Activated CD4-positive, alpha-beta T cell treated with anti-CD3 and anti-CD28 coated beads, Interleukin-2, amount 10 ng/mL, durations not matched to agents 7 days and 5 days (primary cell): ENCODE measurements at places on chromosomes 1 and 21.

DNA sequence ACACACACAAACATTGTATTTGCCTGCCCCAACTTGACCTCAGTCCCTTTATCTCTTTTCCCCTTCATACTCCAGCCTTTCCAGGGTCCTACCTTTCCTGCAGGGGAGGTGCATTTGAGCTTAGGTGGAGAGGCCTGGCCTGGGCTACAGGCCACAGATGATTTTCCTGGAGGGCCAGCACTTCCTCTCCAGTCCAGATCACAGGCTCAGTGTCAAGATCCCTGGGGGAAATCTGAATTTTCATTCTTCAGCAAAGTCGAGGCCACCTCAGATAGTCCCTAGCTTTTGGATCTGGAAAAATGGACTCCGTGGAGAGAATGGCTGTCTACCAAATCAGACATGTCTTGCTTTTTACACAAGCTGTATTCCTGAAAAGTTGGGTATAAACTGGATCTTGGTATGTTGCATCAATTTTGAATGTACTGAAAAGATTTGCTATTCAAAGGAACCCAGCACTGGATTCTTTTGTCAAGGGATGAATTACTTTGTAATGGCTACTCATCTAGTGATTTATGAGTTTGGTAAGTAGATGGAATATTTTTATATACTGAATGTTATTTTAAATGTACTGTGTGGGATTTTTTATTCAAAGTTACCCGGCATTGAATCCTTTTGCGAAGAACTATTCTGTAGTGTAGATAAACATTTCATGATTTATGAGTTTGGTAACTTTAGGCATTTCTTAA, 78.7 kb downstream of the DDR2 start:
- DNase-seq: no peak

DNA sequence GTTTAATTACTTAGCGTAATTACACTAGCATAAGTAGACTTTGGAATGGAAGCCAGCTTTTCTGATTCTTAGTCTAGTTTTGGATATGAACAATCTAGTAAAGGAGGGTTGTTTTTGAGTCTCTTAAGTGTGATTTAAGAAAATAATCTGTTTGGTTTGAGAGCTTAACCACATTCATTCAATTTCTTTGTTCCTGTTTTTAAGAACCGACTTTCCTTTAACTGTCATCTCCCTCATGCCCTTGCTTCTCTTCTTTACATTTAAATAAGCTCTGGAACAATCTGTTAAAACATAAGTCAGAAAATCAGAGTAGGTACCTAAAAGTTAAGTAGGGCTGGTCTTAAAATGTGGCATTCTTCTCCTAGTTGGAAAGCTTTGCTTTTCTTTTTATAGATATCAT, 27.7 kb downstream of the CDC42 start:
- no peak for DNase-seq

- no peak for DNase-seq
Observed at GRCh38 chr1:17684810-17685209, 70.3 kb upstream of the ACTL8 start.

- DNase-seq: no peak
Observed at GRCh38 chr1:44831516-44831915, 11.5 kb downstream of the PTCH2 start.

DNA sequence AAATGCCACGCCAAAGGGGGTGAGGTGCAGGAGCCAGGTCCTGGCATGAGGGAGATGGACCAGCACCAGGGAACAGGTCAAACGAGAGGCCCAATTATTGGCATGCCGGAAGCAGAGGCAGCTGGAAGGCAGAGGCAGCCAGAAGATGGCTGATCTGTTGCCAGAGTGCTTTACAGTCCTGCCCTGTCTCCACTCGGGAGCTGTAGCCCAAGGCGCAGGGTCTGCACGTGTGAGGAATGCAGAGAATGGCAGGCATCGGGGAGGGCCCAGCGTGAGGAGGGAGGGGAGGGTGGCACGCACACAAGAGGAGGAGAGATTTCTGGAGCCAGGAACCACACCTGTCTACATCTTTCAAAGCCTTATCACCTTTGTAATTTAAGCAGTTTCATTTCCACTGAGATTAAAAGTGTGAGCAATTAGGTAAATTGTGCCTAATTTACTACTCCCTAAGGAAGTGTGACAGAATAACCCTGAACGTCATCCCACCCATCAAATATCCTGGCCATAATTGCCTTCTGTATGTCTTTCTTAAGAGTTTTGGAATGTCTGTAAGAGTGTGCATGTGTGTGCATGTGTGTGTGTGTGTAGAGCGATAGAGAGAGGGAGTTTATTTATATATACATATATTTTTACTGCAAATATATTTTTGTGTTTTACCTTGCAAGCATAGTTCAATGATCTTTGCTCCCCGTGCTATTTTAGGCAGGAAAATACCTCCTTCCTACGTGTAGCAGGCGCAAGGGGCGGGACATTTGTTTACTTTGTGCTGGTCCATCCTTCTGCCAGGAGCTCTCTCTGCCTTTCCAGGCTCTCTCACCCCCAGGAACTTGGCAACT, 125.5 kb upstream of the SERBP1 start:
- no peak for DNase-seq

DNA sequence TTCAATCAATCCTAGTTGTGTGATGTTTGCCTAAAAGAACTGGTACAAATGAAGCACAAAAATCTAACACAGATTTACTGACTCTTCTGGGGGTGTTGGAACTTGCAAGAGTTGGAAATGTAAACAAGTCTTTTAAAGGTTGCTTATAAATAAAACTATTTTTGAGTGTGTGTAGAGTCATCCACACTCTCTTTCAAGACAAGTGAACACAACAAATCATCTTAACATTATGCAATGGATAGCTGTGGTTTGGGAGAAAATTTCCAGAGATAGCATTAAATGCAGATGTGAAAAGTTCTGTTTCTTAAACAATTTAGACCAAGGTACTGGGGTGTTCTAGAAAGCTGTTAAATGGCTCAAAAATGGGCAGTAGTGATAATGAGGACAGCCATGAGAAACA, 28.7 kb downstream of the C1orf87 start:
- DNase-seq: no peak

DNA sequence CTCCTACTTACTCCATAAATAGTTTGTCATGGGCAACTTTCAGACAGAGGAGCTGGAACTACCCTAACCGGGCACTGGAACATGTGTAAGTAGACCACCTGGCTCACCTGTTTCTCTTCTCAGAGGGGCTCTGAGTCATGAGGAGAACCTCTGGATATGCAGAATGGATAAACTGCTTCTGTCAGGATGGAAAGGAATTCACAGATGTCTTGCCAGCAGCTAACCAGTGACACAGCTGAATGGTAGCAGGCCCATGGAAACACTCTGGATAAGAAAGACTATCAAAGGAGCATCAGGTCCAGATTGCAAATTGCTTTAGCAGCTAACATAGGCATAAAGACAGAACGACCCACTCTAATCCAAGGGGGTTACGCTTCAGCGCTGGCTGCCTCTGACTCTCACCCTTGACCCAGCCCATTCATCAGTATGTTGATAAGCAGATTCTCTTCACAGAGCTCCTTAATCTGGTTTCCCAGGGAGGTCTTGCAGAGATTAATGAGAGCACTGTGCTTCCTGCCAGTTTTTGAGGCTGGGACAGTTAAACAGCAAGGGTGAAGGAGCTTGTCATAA, 54.2 kb downstream of the HIVEP3 start:
- DNase-seq: no peak

GRCh38 chr1:66439031-66439740, 94.8 kb upstream of the SGIP1 start:
- DNase-seq: no peak

DNA sequence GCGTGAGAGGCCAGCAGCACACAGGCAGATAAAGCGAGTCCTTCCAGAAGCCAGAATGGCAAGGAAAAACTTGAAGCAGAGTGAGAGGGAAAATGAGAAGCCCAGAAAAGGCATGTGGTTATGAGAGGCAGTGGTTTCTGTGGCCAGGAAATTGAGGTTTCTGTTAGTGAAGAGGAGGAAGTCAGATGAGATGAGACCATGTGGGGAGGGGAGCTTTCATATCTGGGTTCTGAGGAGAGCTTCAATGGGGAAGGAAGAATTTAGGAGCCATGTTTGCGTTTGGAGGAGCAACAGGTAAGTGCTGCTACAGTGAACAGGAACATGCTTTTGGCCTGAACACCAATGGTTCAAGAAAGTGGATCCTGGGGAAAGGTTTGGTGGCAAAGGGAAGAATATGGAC, 6.1 kb upstream of the CD1A start:
- peak; percentile 79 for DNase-seq

DNA sequence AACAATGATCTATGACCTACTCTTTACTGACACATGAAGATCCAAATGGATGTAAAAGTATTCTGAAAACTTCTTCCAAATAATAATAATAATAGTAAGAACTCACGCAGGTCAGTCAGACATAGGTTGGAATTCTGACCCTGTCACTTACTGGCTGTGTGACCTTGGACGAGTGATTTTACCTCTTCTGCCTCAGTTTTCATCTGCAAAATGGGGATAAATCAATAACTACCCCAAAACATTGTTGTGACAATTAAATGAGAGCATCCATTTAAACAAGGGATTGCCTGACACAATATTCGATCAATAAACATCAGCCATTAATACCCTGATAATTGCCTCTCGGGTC, 556 bp downstream of the MECR start:
- no peak for DNase-seq

- DNase-seq: no peak
Observed at GRCh38 chr1:184418652-184419349, 32.0 kb downstream of the C1orf21 start.

GRCh38 chr1:56983484-56983883, 17.7 kb upstream of the C8B start:
- DNase-seq: no peak
